ENCODE measurements at places on chromosomes 6 and 20.

- no peak for DNase-seq
These were observed 30.3 kb downstream of the BNIP5 start for GRCh38 chr6:36306375-36306774.

DNA sequence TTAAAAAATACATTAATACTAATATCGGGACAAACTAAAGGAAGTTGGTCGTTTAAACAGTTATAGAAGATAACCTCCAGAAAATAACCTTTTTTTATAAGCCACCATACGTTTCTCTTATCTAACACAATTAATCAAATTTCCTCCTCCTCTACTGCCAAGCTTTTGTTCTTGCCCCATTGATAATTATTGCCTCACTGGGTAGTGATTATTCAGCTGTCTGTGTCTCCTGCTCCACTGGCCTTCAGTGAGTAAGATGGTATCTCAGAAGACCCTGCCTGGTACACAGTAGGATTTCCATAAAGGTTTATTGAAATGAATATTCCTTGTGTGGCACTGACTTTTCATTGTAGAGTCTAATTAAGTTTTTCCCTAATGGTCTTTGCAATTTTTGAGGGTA is 165.5 kb upstream of the SCGN start:
- no peak for DNase-seq

DNA sequence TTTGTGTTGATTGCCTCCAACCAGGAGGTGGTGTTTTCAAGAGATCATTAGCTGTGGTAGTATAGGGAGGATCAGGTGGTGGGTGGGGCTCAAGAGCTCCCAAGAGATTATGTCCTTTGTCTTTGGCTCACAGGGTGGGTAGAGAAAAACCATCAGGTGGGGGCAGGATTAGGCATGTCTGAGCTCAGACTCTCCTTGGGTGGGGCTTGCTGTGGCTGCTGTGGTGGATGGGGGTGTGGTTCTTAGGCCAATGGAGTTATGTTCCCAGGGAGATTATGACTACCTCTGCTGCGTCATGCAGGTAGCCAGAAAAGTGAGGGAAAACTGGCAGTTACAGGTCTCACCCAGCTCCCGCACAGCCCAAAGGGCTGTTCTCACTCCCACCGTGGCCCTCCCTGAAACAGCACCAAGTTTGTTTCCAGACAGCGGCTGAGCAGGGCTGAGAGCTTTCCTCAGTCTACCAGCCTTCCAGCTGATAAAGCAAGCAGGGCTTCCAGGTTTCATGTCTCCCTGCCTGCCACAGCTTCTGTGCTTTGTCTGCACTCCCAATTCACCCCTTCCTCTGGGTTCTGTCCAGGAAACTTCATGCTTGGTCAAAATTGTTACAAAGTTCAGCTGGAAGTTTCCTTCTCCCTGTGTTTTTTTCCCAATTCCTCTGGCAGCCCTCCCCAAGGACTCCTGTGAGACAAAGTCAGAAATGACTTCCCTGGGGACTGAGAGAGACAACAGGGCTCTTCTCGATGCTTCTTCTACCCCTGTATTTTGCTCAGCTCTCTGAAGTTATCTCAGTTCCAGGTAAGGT is 481.1 kb upstream of the MAN1A1 start:
- no peak for DNase-seq

DNA sequence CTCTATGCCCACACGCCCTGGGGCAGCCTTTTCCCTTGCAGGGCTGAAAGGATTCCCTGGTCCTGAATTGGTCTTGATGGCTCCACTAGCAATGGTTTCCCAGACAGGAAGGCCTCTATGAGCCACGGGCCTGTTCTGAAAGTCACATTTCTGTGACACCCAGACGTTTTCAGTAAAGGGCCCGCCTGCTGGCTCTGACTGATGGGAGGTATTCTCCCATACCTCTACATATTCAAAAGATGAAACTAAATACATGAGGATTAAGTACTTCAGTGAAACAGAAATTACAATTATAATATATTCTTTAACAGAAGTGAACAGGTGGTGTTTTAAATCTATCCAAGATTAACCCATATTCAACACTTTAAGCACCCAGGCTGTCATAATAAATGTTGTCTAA is 629.8 kb downstream of the CDH26 start:
- DNase-seq: no peak

GRCh38 chr6:164294047-164294784 is 879.7 kb downstream of the QKI start:
- no peak for DNase-seq

DNA sequence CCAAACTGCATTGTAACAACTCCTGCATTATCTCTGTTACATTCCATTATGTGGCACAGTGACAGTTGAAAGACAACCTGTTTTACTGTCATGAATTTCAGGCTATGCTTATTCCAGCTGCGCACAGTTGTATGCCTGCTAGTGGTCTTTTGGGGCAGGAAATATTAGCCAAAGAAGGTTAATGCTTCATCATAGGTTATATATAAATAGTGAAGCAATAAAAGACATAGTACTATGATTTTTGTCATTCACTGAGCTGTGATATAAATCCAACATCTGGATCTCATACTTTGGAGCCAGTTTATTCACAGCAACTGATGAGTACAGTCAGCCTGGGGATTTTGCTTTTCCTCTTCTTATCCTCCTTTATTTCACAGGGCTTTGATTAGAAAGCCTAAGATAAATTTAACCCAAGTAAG is 55.6 kb downstream of the FILIP1 start:
- DNase-seq: no peak

- no peak for DNase-seq
These were observed 248.1 kb upstream of the FOXQ1 start for GRCh38 chr6:1063671-1064355.
